Stimulated activated CD4-positive, alpha-beta T cell treated with anti-CD3 and anti-CD28 coated beads, Interleukin-1b, Interleukin-23, amount 100 ng/mL, for 1 hour (primary cell): ENCODE measurements at places on chromosomes 2 and 18.

GRCh38 chr2:179081954-179082353 lies 32.0 kb upstream of the CCDC141 start:
- no peak for DNase-seq

- DNase-seq: no peak
These were observed 513.9 kb upstream of the NETO1 start for GRCh38 chr18:73381699-73382036.

- DNase-seq: no peak
These were observed 124.0 kb upstream of the TTC39C start for GRCh38 chr18:23890589-23890988.

DNA sequence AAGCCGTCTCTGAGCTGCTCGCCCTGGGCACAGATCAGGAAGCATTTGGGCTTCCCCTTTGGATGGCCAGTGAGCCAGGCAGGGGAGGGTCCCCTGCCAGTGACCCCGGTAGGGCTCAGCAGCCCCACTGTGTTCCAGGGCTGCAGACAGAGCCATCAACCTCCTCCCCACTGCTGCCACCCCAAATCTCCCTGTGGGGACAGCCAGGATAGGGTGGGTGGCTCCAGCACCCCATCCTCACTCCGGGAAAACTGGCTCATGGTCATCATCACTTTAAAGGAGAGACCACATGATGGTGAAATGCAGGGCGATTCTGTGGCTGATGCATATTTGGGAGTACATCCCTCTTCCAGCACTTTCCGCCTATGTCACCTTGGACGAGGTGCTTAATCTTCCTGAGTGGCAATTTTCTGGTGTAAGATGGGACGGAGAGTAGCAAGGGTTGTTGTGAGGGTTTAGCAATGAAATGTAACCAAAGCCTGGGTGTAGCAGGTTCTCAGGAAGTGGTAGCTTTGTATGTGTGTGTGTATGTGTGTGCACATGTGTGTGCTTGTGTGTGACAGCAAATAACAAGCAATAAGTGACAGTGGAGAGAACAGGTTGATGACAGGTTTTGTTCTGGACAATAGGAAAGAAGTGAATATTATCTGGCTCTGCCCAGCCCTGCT lies 61.8 kb downstream of the ACAA2 start:
- DNase-seq: no peak

GRCh38 chr2:110097506-110098220 lies 18.0 kb downstream of the MALL start:
- DNase-seq: no peak

DNA sequence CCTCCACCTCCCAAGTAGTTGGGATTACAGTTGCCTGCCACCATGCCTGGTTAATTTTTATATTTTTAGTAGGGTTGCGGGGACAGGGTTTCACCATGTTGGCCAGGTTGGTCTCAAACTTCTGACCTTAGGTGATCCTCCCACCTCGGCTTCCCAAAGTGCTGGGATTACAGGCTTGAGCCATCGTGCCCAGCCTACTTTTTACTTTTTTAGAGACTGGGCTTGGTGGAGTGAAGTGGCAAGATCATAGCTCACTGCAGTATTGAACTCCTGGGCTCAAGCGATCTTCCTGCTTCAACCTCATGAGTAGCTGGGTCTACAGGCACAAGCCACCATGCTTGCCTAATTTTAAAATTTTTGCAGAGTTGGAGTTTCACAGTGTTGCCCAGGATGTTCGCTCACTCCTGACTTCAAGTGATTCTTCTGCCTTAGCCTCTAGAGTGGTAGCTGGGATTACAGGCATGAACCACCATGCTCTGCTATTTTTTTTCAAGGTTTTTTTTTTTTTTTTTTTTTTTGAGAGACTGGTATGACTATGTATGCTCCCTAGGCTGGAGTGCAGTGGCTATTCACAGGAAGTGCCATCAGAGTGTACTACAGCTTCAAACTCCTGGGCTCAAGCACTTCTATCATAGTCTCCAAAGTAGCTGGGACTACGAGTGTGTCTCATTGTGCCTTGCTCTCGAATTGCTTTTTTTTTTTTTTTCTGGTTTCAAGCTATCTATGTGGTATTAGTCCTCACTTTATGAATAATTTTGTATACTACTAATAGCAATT lies 11.9 kb downstream of the MSH2 start:
- no peak for DNase-seq

- no peak for DNase-seq
These were observed 109.8 kb downstream of the PARD3B start for GRCh38 chr2:204655101-204655500.

- DNase-seq: no peak
These were observed 1.3 kb upstream of the IL1R1 start for GRCh38 chr2:102141011-102141943.

DNA sequence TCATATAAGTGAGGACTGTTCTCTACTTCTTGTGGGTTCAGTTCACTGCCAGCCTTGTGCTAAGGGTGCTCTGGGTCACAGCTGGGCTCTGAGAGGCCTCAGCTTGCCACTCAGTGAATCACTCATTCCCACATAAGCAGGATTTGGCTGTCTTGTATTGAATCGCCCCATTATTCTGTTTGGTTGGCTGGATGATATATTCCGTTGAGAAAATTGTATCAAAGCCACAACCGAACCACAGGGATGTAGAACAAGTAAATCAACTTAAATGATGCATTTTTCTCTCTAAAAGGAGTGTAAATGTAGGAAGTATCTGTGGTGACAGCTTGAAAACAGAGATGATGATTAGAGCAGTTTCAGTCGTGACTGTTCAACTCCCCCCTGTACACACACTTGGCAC lies 39.6 kb downstream of the TTC39C start:
- DNase-seq: no peak

DNA sequence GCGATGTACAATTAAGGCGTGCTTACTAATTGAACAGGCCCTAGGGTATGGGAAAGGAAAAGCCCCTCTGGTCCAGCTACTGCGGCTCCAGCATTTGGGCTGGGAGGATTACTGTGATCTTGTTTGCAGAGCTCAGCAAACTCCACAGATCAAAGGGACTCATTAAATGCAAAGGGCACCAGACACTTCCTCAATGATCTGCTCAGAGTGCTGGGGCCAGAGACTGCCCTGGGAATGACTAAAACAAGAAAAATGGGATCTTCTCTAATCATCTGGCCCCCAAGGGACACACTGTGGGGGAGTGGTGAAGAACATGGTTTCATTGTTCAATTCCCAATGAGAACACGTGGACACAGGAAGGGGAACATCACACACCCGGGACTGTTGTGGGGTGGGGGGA lies 85.0 kb downstream of the MARCHF4 start:
- DNase-seq: no peak

DNA sequence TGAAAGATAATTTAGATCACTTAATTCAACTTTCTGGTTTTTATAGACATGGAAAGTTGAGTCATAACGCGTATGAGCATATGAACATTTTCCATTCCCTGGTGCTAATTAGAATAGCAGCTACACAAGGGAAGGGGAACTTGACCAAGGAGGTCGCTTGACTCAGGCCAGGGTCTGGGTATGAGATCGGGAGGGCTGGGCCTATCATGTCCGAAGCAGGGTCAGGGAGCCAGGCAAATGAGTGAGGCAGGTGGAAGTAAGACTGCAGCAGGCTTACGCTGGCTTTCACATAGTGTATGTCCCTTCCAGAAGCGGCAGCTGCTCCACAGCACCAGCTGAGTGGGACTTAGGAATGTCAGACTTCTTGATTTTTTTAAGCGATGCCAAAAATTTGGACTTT lies 14.7 kb downstream of the RALB start:
- no peak for DNase-seq

GRCh38 chr2:172635548-172635947 lies 79.7 kb downstream of the PDK1 start:
- no peak for DNase-seq

DNA sequence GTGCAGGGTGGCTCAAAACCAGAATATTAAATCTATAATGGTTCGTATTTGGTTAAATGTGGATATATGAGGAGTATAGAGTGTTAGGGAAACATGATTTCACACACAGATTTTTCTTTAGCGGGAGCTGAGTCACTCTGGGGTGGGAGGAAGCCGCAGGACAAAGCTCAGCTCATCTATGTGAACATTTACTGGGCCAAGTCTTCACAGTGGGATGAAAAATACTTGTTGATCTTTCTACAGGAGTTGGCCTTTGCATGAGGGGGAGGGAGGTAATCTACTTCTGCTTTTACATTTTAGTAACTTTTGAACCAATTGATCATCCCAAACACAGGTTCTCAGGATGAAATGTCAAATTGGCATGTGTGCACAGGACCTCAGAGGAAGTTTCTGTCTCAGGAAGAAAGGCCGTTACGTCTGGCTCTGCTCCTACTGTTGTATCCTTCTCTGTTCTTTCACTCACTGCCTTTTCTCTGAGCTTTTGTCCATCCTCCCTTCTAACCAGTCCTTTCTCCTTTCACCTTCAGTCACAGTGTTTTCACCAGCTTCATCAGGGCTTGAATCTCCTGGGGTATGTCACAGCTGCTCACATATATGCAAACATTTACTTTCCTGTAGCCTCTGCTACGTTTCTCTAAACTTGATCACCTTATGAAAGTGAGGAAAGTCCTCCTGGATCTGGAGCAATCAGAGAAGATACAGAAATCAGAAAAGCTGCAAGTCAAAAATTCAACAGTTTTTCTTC lies 943.3 kb upstream of the FANCL start:
- no peak for DNase-seq

- no peak for DNase-seq
These were observed 159.2 kb upstream of the SCN7A start for GRCh38 chr2:166653185-166653813.

GRCh38 chr2:120632796-120633646 lies 102.6 kb upstream of the GLI2 start:
- DNase-seq: no peak

GRCh38 chr2:106530866-106531265 lies 43.7 kb downstream of the CD8B2 start:
- DNase-seq: no peak

DNA sequence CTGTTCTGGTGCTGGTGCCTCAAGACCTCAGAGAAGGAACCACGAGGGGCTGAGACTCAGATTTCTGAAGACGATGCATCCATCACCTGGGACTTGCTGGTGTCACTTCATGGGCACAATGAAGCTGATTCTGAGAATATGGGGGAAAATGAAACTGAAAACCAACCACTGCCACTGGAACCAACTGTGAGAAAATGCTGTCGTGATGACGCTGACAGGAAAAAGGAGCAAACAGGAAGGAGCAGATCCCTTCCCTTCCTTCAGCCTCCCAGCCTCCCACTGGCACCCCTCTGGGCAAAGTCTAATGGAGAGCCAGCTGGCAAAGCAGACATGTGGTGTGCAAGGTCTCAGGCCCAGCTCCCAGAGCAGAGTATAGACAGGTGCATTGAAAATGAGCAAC lies 109.7 kb downstream of the FOXI3 start:
- DNase-seq: no peak
